Vagina (tissue), 2 donors: ENCODE measurements at places on chromosomes 13 and 19.

GRCh38 chr13:71803066-71803465, 63.9 kb downstream of the DACH1 start:
- H3K36me3 ChIP-seq, result no peaks in the 10 kb centered on the region
- H3K27me3 ChIP-seq, result no peaks in the 10 kb centered on the region
- no peak for DNase-seq
- H3K4me1 ChIP-seq, result no peaks in the 10 kb centered on the region

GRCh38 chr13:23447927-23448326, 14.4 kb upstream of the SACS start:
- H3K27ac ChIP-seq, result no peak overlapping the region
- no peak for DNase-seq
- H3K4me1 ChIP-seq, result no peaks in the 10 kb centered on the region
- H3K36me3 ChIP-seq, result no peaks in the 10 kb centered on the region
- H3K27me3 ChIP-seq, result no peaks in the 10 kb centered on the region
- no peak overlapping the region for H3K4me3 ChIP-seq

GRCh38 chr19:17235300-17235970, 9.4 kb downstream of the OCEL1 start:
- no peaks in the 10 kb centered on the region for H3K36me3 ChIP-seq
- peak overlapping the region; percentile 76 for H3K27ac ChIP-seq
- H3K4me1 ChIP-seq, result peaks cover 30% of the 10 kb centered on the region
- H3K27me3 ChIP-seq, result no peaks in the 10 kb centered on the region
- no peak for DNase-seq

DNA sequence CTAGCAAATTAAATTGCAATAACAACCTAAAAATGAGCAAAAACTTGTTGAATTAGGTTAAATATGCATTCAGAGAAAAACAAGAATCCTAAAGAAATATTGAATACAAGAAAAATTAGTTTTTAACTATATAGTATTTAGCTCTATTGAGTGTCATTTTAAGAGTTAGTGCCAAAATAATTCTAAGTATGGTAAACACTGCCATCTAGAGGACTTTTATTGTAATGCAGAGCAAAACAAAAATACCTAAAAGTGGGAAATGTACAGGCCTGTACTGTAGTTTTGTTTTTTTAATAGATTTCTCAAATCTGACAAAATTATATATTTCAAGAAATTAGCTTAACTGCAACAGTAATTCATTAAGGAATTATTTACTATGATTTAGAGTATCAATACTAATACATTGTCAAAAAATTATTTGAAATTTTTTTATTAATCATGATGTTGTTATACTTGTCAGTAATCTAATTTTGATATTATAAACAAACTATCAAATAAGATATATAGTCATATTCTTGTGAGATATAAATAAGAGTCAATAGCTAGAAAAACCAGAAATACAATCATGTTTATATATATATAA, 8.2 kb upstream of the PCDH9 start:
- DNase-seq, result no peak
- H3K4me1 ChIP-seq, result no peaks in the 10 kb centered on the region
- no peak overlapping the region for H3K27ac ChIP-seq
- H3K27me3 ChIP-seq, result no peaks in the 10 kb centered on the region
- H3K36me3 ChIP-seq, result no peaks in the 10 kb centered on the region
- no peak overlapping the region for H3K4me3 ChIP-seq

GRCh38 chr19:48636859-48637448, at the start of gene DBP:
Gene DBP, minus strand, starts transcription at chr19:48637379. Its CDS starts 385 bp downstream, at chr19:48636994.
- H3K4me3 ChIP-seq, result peak within 1 kb of the TSS; percentile 54
- no peaks in the 10 kb centered on the region for H3K27me3 ChIP-seq
- no peak for DNase-seq
- H3K27ac ChIP-seq, result peak within 1 kb of the TSS; percentile 99
